ENCODE measurements at places on chromosomes 16 and 17. TPM values are rescaled to one million over a fixed set of nuclear protein-coding genes. Genes with fewer than 3 reads are reported as not detected.

The ARL16 gene
- 43.3 TPM for total RNA-seq

The KRTAP16-1 gene
- total RNA-seq, result not detected

DNA sequence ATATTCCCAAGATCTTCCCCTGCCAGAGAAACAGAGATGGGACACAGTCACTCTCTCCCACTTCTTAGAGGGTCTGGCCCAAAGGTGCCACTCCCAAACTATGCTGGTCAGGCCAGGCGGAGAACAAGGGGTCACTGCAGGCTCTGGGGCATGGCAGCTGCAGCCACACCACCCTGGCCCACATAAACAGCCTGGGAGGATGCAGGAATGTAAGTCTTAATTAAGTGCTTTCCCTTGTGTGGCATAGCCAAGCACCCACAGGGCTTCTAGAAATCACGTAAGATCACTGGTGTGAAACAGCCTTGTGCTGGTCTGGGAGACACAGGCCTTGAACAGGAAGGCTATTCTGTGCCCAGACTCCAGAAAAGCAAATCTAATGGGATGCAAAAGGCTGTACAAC is 31.5 kb downstream of the ABCC12 start:
- DNase-seq, result no peak

The CCL1 gene
- not detected for total RNA-seq

DNA sequence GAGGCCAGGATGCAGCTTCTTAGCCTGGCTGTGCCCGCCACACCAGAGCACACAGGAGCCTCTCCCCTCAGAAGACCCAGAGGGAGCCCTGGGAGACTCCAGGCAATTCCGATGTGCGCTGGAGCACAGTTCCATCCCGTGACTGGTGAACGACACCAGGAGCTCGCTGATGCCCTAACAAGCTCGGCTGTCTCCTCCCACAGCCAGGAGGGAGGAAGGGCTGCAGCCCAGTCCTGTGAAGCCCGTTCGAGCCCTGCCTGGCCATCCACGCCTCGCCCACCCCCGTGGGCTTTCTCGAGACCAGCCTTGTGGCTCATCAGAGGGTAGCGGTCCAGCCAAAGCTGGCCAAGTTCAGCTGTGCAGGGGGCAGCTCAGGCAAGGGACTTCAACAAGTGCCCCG is 21.8 kb upstream of the RASD1 start:
- DNase-seq, result no peak

DNA sequence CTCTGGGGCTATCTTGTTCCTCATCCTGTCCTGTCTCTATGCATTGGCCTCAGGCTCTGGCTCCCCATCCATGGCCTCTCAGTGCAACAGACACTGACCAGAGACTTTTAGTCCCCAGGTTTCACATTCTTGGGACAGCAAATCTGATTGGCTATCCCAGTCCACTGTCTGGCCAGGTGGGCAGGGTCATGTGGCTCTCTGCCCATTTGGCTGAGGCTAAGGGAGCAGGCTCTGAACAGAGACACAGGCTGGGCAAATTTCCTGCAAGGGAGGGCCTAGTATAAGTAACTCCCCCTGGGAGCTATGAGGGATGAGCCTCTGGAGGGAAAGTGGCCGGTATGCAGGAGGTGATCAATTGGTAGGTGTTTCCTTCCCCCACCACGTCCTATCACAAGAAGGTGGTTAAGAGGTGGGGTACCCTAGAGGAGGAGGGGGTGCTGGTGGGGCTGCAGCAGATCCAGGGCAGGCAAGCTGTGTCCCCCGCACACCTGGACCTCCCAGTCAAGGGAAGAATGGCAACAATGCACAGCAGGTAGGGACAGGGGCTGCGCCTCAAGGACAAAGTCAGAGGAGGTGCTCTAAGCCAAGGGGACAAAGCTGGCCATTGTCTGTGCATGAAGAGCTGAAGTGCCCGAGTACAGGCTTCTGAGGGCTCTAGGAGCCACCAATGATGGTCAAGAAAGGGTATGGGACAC is 13.2 kb downstream of the XYLT2 start:
- no peak for DNase-seq

- no peak for DNase-seq
These were observed 668 bp downstream of the SPATA2L start for GRCh38 chr16:89700649-89701424.

DNA sequence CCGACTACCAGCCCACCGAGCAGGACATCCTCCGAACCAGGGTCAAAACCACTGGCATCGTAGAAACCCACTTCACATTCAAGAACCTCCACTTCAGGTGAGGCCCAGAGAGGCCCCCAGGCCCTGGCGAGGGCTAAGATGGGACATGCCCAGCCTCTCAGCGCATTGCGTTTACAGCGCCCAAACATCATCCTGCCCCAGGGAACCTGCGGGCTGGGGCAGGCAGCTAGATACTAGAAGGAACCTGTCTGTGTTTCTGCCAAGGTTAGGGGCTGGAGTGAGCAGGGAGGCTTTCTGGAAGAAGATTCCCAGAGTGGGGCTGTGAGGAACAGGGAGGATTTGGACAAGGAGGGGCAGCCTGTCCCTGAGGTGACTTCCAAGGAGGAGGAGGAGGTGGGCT is 90.6 kb downstream of the AMFR start:
- no peak for DNase-seq

DNA sequence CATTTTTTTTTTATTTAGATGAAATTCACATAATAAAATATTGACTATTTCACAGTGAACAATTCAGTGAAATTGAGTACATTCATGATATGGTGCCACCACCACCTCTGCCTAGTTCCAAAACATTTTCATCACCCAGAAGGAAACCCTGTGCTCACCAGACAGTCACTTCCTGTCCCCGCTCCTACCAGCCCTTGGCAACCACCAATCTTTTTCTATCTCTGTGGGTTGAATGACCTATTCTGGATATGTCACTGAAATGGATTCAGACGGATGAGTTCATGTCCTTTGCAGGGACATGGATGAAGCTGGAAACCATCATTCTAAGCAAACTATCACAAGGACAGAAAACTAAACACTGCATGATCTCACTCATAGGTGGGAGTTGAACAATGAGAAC is 40.5 kb downstream of the ATP2C2 start:
- DNase-seq, result no peak

The SLC13A5 gene
- total RNA-seq, result not detected

The MT1F gene
- total RNA-seq, result 2.4 TPM

- DNase-seq, result no peak
These were observed 63.5 kb upstream of the GPR139 start for GRCh38 chr16:20137194-20137593.

Data from pulmonary artery endothelial cell (primary cell).